ENCODE measurements at places on chromosomes 6 and 20. TPM values are rescaled to one million over a fixed set of nuclear protein-coding genes. Genes with fewer than 3 reads are reported as not detected.

PDYN gene
- not detected for total RNA-seq

ALDH5A1 gene
- 23.3 TPM for total RNA-seq

PLA2G7 gene
- total RNA-seq: 0.27 TPM

- DNase-seq: no peak
These were observed 314.5 kb upstream of the CDH4 start for GRCh38 chr20:60937585-60937984.

GRCh38 chr6:148389917-148390316, 47.3 kb downstream of the SASH1 start:
- no peak for DNase-seq

DNA sequence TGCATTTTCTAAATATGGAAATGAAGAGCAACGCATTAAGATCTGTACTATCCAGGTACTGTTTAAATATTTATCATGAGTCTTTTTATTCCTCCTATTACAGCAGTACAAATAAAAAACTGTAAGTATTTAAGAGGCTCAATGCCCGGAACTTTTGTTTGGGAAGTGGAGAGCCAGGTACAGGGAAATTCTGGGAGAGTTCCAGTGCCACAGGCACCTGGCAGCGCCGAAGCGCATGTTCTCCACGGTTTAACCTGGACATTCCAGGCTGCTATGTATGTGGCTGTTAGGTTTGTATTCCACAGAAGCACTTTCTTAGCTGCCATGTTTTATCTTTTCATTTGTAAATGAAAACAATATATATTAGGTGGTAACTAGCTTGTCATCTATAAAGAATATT, 81.7 kb downstream of the PREP start:
- no peak for DNase-seq

- no peak for DNase-seq
These were observed 33.7 kb downstream of the PTGIS start for GRCh38 chr20:49534255-49534712.

- DNase-seq: no peak
These were observed 6.0 kb upstream of the HMGN3 start for GRCh38 chr6:79240509-79240908.

- DNase-seq: no peak
These were observed 17.9 kb downstream of the AHI1 start for GRCh38 chr6:135479601-135480000.

GRCh38 chr6:111843347-111844147, 29.7 kb downstream of the FYN start:
- DNase-seq: peak; percentile 50

- peak; percentile 80 for DNase-seq
These were observed 2.1 kb downstream of the SOBP start for GRCh38 chr6:107491760-107492660.

DNA sequence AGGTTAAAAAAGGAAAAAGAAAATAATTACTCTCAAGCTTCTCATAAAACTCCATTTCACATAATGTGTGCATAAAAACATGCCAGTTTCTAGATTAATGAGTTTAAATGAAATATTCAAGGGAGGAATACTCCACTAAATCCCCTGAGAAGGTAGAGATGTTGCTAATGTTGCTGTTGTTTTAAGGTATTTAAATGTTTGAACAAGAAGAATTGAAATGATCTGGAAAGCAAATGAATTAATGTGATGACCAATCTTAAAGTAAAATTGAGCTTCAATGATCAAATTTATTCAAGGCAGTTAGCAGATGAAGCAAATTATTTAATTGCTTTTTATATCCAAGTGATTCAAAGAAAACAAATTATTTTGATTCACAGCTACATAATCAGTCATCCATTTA, 804.4 kb downstream of the EYS start:
- no peak for DNase-seq

DNA sequence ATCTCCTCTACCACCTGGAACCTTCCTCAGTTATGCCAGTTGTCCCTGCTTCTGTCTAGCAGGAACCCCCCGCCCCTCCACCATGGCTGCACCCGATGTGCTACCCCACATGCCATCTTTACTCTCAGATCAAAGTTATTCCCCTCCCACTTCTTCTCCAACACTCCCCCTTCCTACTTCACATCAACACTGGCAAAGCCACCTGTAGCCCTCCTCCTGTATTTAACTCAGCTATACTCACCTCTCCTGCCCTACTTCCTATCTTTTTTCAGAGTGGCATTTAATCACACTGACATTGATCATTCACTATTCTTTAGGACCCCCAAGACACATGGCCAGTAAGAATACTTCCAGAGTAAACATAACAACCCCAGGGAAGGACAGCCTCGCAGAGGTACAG, 84.3 kb downstream of the MBOAT1 start:
- DNase-seq: no peak

Data from Right ventricle myocardium superior (tissue), 1 donor.